Vagina (tissue), 2 donors: ENCODE measurements at places on chromosomes 4 and X.

DNA sequence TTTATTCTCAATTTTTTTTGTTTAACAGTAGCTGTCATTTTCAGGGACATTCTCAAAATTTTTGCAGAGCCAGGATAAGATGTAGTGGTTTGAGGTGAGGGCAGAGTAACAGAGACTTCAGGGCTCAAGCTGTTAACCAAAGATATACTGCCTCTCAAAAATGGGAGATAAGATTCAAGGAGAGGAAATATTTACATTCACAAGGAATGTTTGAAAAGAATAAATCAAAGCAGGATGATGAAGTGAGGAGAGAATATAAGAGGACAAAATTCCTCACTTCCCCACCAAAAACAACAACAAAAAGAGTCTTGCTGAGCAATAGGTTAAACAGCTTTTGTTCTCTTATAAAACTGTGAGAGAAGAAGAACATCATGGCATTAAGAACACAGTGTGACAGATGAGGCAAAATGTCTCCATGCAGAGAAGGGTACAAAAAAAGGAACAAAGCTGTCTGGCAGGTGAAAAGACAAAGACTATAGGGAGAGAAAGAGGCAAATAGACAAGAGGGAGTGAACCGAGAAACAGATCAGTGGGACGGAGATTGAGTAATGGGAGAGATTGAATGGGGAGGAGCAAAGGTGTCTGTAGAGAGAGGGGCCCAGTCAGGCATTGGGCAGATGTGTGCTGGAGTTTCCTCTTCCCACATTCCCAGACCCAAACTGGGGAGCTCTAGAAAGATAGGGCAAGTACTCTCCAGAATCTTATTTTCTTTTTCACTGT is 106.1 kb upstream of the TMEM150C start:
- DNase-seq: no peak

GRCh38 chr4:184882276-184882675 is 56.5 kb upstream of the ACSL1 start:
- no peak for DNase-seq

DNA sequence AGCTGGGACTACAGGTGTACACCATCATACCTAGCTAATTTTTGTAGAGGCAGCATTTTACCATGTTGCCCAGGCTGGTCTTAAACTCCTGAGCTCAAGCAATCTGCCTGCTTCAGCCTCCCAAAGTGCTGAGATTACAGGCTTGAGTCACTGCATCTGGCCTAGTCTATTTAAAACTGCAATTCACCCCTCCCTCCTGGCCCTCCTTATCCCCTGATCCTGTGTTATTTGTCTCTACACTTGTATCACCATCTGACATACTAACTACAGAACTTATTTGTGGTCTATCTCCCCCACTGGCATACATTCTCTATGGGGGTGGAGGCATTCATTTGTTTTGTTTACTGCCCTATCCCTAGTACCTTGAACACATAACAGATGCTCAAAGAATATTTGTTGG is 23.7 kb downstream of the CC2D2A start:
- DNase-seq: no peak

GRCh38 chr4:148850257-148850995 is 408.2 kb upstream of the NR3C2 start:
- no peak for DNase-seq

DNA sequence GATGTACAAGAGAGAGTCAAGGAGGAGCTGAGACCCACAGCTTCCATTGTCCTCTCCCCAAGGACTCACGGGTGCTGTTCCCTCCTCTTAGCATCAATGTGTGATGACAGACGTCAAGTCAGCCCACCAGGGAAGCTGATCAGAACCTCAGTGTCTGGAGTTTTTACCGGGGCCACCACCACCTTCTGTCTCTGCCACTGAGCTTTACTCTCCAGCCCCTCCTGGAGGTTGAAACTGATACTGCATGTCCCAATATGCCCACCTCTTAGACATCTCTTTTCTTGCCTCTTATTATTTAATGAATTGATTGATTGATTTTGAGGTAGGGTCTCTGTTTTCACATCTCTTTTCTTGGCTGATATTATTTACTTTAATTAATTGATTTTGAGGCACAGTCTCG is 10.3 kb upstream of the AKAP17A start:
- no peak for DNase-seq

GRCh38 chr4:155491336-155492120 is 114.8 kb upstream of the MAP9 start:
- DNase-seq: no peak

DNA sequence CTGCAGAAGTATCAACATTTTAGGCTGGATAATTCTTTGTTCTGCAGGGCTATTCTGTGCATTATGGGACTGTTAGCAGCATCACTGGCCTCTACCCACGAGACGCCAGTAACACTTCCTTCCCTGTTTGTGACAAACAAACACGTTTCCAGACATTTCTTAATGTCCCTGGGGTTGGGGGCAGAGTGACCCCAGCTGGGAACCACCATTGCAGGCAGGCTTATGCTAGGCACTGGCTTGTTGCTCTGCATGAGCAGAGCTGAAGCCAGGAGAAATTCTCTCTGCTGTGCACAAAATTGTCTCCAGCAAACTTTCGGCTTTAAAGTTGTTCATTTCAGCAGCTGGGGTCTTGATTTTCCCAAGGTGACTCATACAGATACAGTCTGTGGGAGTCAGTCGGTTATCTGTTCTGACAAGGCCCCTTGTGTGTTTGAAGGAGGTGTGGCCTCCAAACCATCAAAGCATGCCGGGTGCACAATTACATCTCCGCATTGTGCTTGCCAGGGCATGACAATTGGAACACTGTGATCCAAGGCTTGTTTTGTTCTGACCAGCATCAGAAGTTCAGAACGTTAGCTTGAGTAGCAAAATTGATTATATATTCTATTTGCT is 156.4 kb upstream of the BOD1L1 start:
- DNase-seq: no peak

DNA sequence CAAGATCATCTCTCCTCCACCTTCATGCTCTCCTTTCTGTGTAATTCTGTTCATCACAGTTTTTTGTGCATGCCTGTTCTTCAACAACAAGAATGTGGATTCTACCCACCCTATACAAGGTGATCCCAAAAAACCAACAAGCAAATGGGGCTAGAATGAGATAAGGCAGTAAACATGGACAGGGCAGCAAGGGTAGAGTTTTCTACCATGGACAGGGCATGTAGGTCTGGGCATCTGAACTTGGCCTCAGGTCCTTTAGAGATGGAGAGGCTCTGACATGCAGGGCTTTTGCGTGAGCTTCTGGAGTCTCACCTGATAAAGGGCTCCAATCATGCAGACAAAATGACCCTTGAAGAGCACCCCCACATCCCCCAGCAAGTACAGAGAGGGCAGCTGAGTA is 36.4 kb downstream of the MAP7D2 start:
- no peak for DNase-seq

GRCh38 chrX:97609938-97610337 is 726.2 kb downstream of the RPA4 start:
- no peak for DNase-seq

GRCh38 chr4:181588733-181589302 is 654.4 kb upstream of the TENM3 start:
- no peak for DNase-seq

- DNase-seq: no peak
Observed at GRCh38 chrX:136261321-136261720, 10.1 kb upstream of the MAP7D3 start.

GRCh38 chr4:38323141-38323641 is 340.8 kb upstream of the KLF3 start:
- DNase-seq: no peak

DNA sequence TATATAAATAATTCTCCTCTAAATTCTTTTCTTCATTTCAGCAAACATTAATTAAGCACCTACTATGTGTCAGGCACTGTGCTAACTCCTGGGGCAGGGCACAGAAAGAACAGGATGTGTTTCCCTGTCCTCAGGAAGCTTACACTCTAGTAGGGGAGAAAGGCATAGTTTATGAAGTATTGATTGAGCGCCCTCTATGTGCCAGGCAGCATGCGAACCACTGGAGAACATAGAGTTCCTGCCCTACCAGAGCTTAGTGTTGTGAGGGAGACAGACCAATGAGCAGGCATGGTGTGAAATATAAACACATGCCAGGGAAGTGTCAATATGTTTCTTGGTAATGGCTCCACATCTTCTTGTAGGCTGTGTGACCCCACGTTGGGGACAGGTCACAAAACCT is 3.7 kb downstream of the ADGRG4 start:
- no peak for DNase-seq

GRCh38 chr4:55736605-55737183 is 82.9 kb upstream of the EXOC1L start:
- DNase-seq: no peak

DNA sequence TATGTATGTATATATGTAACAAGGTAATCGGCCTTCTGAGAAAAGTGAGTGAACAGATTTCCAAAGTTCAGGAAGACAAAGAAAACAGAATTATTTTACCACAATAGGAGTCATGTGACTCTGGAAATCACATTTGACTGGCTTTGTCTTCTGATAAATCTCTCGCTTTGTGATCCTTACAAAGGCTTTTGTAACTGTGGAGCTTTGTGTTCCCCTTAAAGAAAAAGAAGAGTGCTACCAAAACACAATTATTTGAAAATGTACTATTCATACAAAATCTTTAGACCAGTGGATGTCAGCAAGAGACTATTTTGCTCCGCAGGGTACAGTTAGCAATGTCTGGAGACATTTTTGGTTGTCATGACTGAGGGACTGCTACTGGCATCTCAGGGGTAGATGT is 238.8 kb downstream of the LDB2 start:
- DNase-seq: no peak

DNA sequence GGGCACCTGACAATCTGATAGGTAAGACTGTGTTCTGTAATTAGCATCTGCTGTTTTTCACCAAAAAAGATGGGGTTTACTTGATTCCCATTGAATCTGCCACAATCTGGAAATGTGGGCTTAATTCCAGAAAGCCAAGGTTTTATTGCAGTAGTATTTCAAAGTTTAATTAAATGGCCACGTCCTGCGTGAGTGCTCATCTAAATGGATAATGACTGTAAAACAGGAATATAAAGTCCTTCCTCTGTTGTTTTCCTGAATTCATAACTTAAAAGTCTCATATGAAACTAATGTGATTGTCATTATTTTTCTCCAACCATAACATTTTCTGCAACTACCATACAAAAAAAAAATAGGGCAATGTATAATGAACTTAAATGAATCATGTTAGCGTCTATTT is 2.4 kb downstream of the PGM2 start:
- DNase-seq: no peak

DNA sequence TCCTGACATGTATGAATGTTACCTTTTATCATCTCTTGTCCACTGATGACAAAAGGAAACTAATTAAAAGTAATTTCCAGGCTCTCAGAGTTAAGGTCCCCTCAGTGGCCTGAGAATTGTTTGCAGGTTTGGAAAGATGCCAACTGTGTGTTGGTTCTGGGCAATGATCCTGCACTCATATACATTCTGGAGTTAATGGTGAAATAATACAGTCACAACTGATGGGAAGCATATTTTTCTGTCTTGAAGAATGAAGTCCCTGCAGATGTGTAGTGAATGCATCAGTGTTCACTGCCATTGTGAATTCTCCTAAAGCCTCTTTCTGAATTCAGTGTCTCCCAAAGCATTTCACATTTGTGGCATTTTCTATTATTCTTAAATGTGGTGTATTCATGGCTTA is 238.1 kb upstream of the PPP1R2C start:
- DNase-seq: no peak

DNA sequence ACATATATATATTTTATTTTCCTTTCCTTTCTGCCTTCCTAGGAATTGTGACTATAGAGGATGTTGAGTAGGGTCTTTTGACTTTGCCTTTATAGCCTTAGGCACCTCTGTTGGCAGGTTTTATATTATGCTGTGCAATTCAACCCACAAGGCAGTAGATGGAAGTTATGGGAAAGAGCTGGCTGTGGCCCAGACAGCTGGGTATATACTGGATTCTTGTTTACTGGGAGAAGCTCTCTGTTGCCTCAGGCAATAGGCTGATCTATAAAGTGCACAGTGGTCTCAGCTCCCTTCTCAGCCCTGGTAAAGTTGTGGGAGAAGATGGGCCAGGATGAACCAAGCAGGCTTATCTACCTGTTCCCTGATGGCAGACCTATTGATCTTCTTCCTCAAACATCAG is 342.0 kb downstream of the GBA3 start:
- DNase-seq: no peak

DNA sequence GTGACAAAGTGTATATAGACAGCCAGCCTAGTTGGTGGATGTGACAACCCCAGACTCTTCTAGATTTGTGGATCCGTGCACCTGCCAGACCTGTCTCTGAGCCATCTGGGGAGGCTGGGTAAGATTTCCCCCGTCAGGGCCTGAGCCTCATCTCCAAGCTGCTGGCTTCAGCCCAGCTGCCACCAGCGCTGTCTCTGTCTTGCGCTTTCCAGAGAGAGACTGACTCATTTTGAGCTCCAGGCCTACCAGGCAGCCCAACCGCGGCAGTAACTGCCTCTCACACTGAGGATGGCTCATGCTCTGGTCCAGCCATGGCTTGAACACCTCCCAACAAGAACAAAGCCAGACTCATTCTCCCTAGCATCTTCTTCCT is 26.4 kb downstream of the NOP14 start:
- DNase-seq: no peak
